ENCODE measurements at places on chromosomes 3 and 15.

DNA sequence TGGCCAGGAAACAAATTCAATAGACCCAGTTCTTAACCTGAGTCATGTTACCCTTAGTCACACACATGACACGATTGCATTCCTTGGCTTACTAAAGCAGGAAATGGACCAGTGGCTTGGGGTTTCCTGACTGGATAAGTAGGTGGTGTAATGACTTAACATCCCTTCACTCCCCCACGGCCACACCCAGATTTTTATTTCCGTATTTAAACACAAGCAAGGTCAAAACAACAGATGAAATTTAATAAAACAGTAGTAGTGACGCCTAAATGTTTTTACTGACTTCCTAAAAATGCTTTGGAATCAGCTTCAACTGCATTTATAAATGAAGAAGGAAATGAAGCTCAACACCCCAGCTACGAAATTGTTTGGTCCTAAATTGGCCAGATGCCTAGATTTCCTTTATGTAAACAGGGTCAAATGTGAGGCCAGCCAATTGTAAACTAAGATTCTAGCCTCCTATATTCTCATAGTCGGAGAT is 324.3 kb downstream of the CHST2 start:
- no peak for DNase-seq

DNA sequence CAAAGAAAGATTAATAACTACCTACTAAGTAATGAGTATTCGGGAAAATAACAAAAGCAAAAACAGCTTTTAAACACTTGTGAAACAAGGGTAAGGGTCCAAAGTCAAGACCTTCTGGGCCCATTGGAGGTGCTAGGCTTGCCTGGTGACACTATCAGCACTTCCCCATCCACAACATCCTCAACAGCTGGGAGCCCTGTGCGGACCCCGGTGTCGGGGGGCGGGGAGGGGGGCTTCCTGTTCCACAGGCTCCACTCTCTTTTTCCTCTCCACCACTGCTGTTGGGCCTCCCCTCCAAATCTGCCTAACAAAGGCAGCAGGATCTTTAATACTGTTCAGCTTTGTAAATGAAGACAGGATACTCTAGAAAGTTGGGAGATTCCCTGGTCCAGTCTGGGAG is 21.6 kb downstream of the NGRN start:
- DNase-seq: no peak

- DNase-seq: no peak
Measured at GRCh38 chr3:99976584-99976983, 137.7 kb downstream of the FILIP1L start.

- no peak for DNase-seq
Measured at GRCh38 chr3:112908252-112908651, 61.6 kb upstream of the CD200R1L start.

DNA sequence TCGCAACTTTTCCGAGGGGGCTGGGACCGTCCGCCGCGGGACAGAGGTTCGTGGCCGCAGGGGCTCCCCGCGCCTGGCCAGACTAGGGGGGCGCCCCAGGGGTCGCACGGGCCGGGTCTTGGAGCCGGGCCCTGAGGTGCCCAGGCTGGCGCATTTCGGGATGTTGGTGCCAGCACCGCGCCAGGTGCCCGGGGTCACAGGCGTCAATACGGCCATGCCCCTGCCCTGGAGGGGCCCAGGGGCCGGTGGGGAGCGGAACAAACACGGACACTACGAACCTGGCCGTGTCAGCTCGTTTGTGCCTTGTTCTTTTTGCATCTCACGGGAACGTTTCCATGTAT is 366 bp downstream of the TM6SF1 start:
- DNase-seq: no peak

DNA sequence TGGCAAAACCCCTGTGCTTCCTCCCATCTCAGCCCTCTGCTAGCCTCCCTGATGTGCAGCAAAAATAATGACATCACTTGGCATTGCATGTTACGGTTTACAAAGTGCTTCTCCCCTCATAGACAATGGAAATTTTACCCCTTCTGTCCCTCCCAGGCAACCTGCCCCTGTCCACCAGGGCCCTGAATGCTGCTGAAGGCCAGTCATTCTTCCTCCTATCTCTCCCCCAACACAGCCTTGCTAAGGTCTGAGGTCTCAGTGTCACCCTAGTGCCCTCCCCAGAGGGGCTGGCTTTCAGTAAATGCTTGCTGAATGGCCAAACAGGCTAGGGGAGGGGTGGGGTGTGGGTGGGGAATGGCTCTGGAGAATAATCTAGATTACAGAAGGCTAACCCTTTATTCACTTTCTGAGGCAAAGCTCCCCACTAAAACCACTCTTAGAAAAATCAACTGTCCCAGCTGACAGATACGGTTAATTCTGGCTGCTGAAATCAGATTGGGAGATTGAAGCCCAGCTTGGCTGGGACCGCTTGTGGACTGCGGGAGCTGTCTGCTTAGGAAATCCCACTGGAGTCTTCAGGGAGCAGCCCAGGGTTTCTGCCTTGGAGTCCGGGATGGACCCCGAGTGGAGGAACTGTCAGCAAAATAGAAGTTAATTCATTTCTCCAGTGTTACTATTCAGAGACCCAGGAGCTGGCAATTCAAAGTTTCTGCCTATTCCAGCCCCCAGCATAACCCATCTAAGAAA is 22.9 kb downstream of the ANP32A start:
- no peak for DNase-seq

DNA sequence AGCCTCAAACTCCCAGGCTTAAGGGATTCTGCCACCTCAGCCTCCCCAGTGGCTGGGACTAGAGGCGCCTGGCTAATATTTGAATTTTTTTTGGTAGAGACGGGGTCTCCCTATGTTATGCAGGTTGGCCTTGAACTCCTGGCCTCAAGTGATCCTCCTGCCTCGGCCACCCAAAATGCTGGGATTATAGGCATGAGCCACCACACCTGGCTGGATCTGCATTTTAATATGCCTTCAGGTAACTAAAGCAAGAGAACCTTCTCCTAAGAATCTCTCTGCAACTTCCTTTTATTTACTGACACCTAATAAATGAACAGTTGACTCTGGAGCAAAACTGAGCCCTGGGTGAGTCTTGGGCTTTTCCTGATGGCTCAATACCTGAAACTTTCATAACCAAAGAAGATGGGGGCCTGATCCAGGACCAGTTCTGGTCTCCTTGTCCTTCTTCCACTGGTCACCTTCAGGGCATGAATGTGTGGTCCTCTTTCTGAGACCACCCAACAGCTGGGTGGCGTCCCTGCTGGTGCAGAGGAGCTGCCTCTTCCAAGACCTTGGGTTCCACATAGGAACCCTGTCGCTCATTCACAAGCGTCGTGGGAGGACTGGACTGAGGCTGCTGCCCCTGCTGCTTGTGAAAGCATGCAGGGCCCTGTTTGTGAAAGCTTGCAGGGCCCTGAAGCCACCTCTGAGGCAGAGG is 28.2 kb downstream of the CCR9 start:
- no peak for DNase-seq

DNA sequence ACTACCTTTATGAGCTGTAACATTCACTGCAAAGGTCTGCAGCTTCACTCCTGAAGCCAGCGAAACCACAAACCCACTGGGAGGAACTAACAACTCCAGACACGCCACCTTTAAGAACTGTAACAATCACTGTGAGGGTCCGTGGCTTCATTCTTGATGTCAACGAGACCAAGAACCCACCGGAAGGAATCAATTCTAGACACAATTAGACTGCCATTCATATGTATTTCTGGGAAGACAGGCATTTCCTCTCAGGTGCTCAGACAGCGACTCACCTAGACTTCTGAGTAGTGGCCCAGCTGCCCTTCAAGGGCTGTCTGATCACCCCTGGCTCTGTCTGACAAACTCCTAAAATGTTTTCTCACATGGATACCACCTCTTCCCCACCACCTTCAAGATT is 506.8 kb downstream of the PDCD6IP start:
- no peak for DNase-seq

GRCh38 chr3:29249829-29250345 is 31.0 kb upstream of the RBMS3 start:
- no peak for DNase-seq

- DNase-seq: no peak
Measured at GRCh38 chr15:74133694-74134386, 3.5 kb downstream of the ISLR2 start.

DNA sequence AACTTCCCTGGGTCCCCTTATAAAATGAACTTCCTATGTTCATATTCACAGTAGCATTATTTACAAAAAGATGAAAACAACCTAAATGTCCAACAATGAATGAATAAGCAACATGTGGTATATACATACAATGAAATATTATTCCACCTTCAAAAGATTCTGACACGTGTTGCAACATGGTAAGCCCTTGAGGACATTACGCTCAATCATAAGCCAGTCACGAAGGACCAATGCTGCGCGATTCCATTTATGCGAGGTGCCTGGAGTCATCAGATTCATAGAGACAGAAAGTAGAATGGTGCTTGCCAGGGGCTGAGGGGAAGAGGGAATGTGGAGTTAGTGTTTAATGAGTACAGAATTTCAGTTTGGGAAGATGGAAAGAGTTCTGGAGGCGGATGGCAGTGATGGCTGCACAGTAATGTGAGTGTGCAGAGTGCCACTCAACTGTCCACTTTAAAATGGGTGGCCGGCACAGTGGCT is 88.8 kb upstream of the ALDH1A3 start:
- DNase-seq: no peak

DNA sequence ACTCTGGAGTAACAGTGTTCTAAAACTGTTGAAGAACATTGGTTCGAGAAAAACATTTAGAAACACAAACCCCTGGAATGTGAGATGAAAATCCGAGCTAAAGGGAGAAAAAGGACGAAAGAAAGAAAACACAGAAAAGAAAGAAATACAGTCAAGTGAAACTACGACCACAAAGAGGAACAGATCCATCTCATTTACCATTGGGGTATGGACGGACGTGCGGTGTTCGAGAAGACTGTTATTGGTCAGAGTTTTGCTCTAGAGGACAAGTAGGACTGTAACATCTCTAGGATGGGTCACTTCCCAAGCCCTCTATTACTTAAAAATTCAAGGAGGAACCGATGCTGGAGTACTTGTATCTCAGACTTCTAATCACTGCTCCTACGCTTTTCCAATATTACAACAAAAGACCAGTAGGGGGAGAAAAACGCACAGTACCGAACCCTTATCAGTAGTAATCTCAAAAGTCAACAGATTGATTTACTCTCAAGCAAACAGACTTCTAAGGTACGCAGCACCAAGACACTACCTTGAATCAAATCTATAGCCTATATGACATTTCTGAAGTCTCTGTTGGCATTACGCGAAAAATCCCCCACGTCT is 1.1 kb upstream of the PIK3CA start:
- DNase-seq: no peak

DNA sequence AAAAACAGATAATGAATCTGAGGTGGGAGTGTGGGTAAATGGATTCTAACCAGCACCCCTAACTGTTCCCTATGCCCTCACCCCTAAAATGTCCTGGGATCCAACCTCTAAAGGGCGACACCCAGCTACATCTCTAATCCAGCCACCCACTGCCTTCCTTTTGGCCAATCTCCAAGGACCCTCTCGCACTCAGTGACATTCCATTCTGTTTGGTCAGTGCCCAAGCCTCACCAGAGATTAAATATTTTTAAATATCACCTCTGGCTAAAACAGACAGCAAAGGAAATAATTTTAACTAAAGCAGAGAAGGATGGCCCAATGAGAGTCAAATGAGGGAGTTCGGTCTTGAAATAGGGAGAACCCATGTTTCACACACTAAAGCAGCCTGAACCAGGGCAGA is 19.9 kb upstream of the SCN10A start:
- no peak for DNase-seq

DNA sequence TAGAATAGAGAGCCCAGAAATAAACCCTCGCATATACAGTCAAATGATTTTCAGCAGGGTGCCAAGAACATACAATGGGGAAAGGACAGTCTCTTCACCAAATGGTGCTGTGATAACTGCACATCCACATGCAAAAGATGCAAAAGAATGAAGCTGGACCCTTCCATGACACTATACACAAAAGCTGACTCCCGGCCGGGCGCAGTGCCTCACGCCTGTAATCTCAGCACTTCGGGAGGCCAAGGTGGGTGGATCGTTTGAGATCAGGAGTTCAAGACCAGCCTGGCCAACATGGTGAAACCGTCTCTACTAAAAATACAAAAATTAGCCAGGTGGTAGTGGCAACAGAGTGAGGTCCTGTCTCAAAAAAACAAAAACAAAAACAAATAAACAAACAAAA is 43.2 kb upstream of the IQSEC1 start:
- DNase-seq: no peak

GRCh38 chr3:12287727-12288181 is 1.1 kb upstream of the PPARG start:
- no peak for DNase-seq

DNA sequence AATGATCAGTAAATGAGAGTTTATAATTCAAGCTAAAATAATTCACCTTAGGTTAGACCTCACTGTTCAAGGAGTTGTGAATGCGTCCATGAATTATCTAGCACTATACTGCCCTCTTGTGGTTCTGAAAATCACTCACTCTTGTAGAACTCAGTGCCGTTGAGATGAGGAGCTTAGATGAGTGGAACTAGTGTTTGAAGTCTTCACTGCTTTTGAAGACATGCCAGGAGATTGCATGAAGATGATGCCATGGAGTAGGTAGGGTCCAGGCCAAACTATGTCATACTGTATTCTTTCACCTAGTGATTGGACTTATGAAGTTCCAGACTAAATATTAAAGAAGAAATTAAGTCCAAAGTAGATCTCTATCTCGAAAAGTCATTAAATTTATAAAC is 28.8 kb downstream of the LYSMD4 start:
- no peak for DNase-seq

DNA sequence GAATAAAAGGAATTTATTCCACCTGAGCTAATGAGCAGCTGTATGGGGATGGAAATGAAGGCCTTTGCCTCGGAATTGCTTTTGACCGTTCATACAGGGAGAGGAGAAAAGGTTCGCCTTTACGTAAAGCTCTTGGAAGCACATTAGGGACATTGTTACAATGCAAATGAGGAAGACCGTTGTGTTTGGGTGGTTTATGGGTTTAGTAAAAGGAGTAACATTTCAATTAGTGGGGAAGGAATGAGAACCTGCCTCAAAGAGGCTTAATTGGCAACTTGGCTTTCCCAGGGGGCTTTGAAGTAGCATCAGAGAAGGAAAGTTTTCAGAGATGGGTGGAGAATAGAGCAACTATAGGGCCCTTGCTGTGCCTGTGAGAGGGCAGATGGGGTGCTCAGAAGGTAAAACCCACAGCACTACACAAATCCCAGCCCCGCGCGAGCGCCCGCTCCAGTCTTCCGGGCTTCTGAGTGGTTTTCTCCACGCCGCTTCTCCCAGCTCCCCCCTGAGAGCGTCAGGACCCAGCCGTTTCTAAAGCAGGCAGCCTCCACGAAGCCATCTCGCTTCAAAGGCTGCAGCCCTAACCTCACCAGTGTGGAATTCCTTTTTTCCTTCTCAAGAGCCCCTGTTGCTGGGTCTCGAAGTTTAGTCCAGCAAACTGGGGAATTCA is 192.0 kb upstream of the HES1 start:
- DNase-seq: no peak

- DNase-seq: no peak
Measured at GRCh38 chr15:82709081-82709420, 624 bp downstream of the AP3B2 start.

DNA sequence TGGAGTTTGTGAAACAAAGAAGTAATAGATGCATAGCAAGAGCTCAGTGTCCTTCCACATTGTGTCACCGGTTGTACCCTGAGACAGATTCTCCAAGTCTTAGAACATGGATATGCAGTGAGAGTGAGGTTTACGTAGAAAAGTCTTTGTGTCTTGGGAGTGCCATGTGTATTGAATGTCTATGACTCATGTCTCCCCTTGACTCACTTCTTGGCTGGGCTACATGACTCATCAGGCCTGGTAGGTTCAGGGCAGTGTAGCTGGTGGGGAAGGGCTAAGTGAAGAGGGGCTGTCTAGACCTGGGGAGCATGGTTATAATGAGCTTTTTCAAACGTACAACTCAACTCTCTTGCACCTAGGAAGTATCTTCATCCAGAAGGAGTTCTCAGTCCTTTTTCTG is 167.4 kb downstream of the GAP43 start:
- peak; percentile 19 for DNase-seq

- no peak for DNase-seq
Measured at GRCh38 chr3:54322354-54322753, 200.0 kb downstream of the CACNA2D3 start.
